AG09309 (cell line): ENCODE measurements at places on chromosomes 2 and 18.

DNA sequence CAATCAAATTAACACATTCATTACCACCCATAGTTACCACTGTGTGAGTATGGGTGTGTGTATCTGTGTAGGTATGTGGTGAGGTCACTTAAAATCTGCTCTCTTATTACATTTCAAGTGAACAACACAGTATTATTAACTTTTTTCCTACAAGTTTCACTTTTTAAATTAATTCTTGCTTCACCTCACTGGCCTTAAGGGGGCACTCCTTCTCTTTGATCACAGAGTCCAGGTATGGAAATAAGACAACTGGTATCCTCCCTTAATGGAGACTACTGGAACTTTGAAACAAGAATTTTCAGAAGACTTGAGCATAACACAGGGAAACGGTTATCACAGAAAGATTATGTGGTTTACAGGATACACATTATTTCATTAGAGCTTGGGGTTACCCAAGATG lies 255.8 kb downstream of the ASXL3 start:
- no peak for DNase-seq

DNA sequence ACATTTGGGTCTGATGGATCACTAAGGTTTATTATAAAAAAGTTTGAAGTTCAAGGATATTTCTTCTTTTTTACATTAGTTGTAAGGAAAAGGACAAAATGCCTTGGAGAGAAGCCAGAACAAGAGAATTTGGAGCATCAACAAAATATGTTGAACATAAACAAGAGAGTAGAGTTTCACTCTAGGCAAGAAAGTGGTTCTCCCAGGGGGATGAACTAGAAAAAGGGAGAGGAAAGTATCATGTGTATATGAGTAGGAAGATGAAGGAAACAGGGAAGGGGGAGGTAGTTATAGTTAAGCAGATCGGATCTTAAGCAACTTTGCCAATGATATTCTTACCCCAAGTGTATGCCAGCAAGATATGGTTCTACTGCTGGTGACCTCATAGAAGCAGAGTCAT lies 63.8 kb upstream of the GALNT3 start:
- no peak for DNase-seq

GRCh38 chr2:23381084-23381483 lies 3.9 kb upstream of the KLHL29 start:
- no peak for DNase-seq

DNA sequence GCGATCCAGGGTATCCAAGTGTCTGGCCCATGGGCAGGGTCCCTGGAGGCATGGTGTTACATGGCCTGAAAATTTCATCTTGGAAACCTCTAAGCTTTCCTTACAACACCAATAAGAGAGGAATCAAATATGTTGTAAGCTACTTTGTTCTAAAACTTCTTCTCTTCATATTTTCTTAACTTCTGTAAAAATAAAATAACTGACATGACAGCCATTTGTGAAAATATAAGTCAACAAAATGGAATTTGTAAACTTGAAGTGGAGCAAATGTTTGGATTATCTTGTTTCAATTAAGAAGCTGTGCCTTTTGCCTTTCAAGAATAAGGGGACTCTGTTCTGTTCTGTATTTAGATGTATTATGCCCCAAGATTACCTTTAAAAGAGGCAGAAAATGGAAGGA lies 319.7 kb downstream of the LPIN1 start:
- no peak for DNase-seq

GRCh38 chr2:205563646-205564045 lies 118.7 kb upstream of the NRP2 start:
- no peak for DNase-seq

DNA sequence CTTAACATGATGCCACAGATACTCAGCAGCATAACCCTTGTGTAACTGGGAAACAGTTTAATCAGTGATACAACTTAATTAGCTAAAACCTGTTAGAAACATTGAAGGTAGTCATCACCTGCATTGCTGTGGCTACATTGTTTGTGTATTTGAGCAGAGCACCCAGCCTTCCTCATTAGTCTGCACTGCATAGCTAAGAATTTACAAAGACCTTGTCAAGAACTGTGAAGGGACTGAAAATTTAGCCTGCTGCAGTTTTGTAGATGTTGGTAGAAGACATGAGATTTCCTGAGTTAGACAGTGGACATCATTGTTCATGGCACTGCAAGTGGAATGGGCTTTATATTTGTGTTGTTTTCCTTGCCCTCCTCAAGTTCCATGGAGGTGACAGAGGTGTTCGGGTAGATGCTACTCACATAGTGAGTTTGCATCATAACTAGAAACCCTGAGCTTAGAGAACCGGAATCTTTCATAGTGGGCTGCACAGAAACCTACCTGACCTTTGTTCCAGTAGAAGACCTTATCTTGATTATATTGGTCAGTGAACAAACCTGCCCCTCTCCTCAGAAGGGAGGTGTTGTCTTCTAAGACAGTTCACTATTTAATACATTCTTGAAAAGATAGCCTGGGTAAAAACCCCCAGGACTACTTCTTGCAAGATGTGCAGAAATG lies 12.5 kb downstream of the VAPA start:
- DNase-seq, result no peak

DNA sequence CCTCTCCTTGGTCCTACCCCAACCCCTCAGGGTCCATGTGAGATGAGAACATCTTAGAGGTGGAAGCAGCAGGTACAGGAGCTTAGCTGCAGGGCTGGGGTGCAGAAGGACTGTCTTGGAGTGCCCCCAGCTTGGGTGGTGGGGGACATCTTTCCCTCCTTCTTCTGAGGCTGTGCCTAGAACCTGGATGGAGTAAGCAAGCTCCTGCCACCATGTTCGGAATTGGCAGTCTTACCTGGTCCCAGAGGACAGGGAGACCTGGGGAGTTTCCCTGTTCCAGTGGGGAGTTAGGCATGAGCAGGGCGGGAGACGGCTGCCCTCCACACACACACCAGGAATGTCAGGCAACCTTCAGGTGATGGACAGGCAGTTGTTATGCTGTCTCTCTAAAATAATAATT lies 131.0 kb upstream of the COPS8 start:
- no peak for DNase-seq

DNA sequence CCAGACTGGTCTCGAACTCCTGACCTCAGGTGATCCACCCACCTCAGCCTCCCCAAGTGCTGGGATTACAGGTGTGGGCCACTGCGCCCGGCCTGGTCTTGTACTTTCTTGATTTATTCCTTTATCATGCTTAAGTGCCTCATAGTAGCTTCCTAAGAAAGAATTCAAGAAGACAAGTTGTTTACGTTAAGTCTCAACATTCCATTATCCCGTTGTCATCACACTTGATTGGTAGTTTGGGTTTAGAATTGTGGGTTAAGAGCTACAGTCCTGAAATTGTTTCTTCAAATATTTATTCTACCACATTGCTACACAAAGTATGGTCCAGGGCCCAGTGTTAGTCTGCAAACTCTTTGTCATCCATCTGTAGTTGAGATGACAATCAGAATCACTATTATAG lies 194.0 kb downstream of the VWC2L start:
- DNase-seq, result no peak

- DNase-seq, result peak; percentile 5
These were observed 312.4 kb upstream of the MC4R start for GRCh38 chr18:60684843-60685513.

- DNase-seq, result peak; percentile 95
These were observed 978.1 kb upstream of the CDH2 start for GRCh38 chr18:29154758-29155725.

DNA sequence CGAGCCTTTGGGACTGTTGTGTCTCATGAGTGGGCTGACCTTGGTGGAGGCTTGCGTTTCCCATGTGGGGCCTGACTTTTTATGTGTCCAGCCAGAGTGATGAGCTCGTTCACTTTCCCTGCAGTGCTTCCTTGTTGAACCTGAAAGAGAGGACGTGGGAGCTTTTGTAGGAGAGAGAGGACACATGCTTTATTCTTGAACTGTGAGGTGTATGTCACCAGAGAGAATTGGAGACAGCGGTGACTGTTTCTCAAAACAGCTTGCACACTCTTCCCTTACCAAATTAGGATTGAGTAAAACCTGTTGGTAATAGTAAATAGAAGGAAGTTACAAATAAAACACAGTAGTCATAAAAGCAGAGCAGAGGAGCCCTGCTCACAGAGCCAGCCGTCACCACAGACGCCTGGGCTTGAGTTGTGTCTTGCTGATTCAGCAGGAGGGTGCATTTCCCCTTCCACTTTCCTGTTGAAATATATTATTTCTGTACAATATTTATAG lies 60.7 kb downstream of the INPP4A start:
- DNase-seq, result no peak

DNA sequence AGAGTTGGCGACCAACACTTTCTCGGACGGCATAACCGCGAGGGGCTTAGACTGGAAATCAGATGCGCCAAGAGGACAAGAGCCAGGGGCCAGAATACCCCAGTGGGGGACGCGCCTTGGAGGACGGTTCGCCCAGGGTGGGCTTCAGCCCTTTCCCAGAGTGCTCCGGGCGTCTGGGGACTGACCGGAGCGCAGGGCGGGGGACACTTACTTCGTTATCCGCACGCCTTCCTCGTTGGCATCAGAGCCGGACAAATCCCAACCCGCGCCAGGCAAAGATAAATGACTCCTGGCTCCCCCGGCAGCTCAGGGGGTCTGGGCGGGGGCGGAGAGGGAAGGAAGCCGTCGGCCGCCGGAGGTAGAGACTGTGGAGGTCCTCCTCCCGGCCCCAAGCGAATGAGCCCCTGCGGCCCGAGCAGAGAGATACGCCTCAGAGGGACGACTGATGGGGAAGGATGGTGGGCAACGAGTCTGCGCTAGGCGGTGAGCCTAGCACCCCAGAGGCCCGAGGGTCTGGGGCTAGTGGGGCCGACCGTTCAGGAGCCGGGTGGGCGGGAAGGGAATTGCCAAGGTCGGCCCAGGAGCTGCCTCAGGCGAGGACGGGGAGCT lies 4.7 kb upstream of the SATB2 start:
- DNase-seq, result no peak

DNA sequence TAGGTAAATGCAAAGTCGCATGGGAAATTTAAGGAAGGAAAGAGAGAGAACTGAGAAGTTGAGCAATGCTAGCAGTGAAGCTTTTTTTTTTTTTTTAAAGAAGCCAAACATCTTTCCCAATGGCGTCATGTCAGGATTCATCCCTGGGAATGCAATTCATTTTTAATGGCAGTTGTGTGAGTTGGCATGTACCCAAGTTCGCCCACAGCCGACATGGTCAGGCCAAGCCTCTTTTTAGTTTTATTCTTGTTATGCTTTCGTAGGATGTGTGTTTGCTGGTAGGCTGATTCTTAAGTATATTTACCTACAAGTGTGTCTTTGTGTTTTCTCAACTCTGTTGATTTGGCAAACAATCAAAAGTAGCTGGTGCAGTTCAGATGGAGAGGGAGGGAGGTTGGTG lies 127.6 kb upstream of the ITGA6 start:
- peak; percentile 62 for DNase-seq

DNA sequence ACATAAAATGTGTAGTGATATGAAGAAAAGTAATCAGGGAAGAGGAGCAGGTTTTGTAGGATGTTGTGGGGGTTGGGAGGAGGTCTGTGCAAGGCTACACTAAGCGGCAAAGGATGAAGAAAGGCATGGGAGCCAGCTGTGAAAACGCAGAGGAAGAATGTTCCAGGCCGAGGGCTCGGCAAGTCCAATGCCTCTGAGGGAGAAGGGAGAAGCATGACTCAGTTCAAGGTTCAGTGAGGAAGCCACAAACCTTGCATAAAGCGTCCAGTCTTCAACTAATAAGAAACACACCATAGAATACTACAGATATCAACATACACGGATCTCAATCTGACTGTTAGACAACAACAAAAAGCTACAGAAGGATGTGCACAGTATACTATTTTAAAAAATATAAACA lies 16.2 kb downstream of the EPB41L3 start:
- peak; percentile 52 for DNase-seq

DNA sequence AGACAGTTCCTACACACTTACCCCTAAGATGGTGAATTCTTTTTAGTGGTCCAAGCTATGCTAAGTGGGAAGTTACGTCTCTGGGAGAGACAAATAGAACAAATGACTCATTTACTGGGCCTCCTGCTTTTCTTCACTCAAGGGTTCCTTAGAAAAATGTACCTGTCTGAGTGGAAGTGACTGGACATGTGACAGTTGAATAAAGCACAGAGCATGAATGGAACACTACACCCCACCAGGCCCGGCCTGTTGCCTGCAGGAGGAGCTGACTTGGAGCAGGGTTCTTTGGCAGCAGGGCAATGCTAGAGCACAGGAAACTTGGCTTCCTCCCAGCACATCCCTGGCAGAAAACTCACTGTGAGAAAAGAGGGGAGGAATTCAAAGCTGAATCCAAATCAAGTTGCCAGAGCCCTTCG lies 451.0 kb upstream of the SETBP1 start:
- DNase-seq, result peak; percentile 11

- no peak for DNase-seq
These were observed 37.6 kb upstream of the RALBP1 start for GRCh38 chr18:9437672-9438071.

- no peak for DNase-seq
These were observed 219.6 kb upstream of the NETO1 start for GRCh38 chr18:73087282-73087977.

GRCh38 chr2:100105678-100106054 lies 36.7 kb downstream of the AFF3 start:
- no peak for DNase-seq

- no peak for DNase-seq
These were observed 1.6 kb downstream of the PLCL1 start for GRCh38 chr2:197805715-197806633.

- no peak for DNase-seq
These were observed 5.1 kb downstream of the DGUOK start for GRCh38 chr2:73931531-73932500.

DNA sequence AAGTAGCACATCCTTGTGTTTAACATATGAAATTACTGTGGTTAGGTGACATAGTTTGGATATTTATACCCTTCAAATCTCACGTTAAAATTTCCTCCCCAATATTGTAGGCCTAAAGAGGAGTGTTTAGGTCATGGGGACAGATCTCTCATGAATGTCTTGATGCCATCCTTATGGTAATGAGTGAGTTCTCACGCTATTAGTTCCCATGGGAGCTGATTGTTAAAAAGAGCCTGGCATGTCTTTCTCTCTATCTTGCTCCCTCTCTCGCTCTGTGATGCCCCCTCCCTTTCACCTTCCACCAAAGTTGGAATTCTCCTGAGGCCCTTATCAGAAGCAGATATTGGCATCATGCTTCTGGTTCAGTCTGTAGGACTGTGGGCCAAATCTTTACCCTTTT lies 660.1 kb downstream of the ADCYAP1 start:
- no peak for DNase-seq

- no peak for DNase-seq
These were observed 94.6 kb upstream of the ITGA4 start for GRCh38 chr2:181362561-181362960.

DNA sequence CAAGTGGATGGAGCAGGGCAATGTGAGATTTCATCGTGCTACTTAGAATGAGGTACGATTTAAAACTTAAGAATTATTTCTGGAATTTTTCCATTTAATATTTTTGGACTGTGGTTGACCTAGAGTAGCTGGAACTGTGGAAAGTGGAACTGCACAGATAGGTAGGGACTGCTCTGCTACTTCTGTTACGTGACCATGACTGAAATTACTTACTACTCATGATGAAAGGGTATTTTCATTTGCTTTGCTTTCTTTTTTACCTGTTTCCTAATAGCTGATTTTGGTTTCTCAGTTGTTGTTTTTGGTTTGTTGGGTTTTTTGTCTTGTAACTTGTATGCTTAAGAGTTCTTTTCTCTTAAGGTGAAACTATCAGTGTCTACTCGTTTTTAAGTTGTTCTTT lies 11.4 kb downstream of the UBE2E3 start:
- DNase-seq, result no peak
